ENCODE measurements at places on chromosomes 11 and 22. TPM values are rescaled to one million over a fixed set of nuclear protein-coding genes. Genes with fewer than 3 reads are reported as not detected.

DNA sequence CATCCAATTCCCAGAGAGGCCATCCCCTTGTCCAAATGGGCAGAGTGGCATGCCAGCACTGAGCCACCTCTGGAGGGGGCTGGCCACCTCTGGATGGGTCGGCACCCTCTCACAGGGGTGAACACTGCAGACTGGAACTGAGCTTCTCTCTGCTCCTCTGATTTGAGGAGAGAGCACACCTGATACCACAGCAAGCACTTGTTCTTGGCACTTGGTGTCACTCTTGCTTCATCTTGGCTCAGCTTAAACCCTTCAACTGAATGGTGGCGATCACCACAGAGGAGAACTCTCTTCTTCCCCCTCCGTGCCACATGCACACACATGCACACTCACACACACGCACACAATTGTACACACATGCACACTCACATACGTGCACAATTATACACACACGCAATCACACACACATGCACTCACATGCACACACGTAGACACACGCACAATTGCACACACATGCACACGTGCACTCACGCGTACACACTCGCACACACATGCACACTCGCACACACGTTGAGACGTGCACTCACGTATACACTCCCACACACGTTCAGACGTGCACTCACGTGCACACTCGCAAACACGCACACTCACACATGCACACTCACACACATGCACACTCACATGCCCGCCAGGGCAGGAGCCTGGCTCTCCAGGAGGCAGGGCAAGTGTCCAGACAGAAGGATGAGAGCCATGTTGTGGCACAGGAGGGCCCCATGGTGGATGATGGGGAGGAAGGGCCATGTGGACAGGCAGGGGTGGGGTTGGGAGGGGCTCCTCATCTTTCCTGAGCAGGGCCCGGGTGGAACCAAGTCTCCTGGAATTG lies 23.4 kb downstream of the OVOL1 start:
- no peak for DNase-seq

DNA sequence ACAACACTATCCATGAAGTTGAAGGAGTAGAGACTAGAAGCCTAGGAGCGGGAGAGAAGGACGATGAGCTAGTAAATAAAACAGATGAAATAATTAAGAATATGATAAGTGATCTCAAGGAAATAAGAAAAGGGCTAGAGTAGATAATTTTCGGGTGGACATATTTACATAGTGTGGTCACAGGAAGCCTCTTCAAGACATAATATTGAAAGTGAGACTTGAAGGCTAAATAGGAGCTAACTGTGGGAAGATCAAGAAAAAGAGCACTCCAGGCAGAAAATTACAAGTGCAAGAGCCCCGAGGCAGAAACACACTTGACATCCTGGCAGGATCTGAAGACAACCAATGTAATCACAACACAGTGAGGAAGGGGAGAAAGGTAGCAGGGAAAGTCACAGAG lies 11.9 kb upstream of the PPFIBP2 start:
- DNase-seq, result no peak

DNA sequence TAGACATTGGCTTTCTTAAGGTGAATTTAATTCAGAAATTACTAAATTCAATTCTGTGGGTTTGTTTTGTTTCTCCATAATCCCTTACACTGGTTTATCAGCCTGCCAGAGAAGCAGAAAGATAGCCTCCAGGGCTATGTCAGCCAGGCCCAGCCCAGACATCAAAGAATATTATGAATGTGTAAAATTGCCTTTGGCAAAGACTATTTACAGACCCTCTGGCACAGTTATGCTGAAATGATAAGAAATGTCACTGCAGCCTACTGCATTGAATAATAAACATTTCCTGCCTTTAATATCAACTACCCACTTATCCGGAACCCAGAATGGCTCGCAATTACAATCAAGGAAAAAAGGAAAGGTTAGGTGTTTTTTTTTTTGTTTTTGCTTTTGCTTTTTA lies 562.5 kb upstream of the LRRC4C start:
- no peak for DNase-seq

DNA sequence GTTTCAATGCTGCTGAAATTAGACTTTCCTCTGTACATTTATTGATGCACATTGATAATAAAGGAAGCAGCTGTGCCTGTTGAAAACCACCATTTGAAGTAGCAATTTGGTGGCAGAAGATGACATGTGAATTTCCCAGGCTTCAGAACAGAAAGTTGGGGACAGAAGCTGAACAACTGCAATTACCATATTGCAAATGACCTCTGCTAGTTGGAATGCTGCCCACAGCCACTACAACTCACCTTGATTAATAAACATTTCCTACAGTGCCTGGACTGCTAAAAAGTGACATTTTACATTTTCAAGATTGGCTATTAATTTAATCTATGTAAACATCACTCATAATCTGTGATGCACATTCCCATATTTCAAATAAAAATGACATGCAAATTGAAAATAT lies 208.6 kb downstream of the LUZP2 start:
- no peak for DNase-seq

DNA sequence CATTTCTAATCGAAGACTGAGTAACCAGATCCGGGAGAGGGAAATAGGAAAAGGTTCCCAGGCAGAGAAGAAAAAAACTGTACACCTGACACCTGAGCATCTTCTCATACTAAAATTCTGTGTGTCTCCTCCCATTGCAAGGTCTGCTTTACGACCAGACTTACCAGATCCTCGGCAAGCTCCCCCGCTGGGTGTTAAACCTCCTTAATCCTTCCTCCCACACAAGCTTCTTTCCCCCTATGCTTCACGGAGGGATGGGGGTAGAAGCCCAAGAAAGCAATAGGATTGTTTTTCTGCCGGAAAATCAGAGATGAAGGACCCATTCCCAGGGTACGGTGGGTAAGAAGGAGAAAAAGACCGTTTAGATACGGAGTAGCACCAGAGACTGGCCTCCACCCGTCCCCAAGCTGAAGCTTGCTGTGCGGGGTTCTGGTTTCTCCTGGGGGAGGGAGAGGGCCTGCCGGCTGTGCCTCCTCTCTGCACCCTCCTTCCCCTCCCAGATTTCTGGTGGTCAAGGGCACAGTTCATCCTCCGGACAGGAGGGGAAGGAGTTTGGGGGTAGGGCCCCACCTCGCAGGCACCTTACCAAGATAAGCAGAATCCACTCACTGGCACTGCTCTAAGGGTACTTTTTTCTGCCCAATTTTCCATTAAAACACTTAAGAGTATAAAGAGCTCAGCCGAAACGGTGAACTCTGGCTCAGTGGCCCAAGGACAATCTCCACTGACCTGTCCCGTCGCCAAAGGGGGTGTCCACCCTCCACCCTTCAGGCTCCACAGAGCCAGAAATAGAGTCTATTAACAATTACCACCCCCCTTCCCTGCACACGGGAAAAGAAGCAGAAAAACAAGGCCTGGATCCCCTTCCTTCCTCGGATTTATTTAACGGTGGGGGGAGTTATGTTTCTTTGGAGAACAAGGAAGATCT lies 1.2 kb downstream of the TOB2 start:
- DNase-seq, result no peak

DNA sequence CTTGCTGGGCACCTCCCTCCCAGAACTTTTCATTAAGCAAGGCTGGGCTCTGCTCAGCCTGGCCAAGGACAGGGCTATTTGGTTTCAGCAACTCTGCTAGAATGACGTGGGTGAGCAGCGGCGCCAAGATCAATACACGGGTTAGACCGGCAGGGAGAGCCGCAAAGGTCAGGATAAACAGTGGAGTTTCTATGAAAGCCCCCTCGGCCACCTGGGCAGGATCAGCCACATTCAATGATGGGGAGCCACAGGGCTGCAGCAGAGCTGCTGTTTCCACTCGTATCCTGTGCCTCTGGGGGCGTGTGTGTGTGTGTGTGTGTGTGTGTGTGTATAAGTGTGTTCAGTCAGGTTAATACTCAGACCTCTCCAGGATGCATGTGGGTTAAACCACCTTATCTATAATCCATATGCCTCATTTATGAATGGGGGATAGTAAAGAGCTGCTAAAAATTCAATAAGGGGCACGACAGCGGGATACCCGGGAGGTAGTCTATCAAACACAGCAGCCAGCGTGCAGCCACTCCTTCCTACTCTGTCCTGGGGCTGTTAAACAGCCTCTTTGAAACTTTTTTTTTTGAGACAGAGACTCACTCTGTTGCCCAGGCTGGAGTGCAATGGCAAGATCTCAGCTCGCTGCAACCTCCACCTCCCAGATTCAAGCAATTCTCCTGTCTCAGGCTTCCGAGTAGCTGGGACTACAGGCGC lies 34.8 kb downstream of the MYH9 start:
- no peak for DNase-seq

ART1 gene
- not detected for total RNA-seq

- no peak for DNase-seq
Observed at GRCh38 chr11:76880314-76880713, 19.6 kb downstream of the ACER3 start.

SLC22A12 gene
- not detected for total RNA-seq

- DNase-seq, result no peak
Observed at GRCh38 chr11:124644426-124645280, 22.0 kb downstream of the TBRG1 start.

TRAF6 gene
- 16.2 TPM for total RNA-seq

DNA sequence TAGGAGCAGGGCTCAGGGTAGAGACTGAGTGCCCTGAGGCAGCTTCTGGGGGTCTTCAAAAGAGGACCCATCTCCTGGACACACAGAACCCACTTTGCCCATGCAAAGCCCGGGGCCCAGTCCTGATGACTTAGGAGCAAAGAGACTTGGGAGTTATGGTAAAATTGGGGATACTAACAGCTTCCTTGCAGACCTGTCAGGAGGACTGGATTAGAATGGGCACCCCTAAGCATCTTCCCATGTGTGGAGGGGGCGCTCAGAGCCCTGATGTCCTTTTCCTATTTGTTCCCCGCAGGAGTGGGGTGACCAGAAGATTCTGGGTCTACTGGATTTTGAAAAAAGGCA lies 100.0 kb downstream of the WNT7B start:
- DNase-seq, result no peak

GRCh38 chr22:30284666-30285065 lies 4.6 kb downstream of the CASTOR1 start:
- DNase-seq, result no peak

- DNase-seq, result no peak
Observed at GRCh38 chr11:122897606-122898210, 15.1 kb downstream of the JHY start.

GSTT2B gene
- total RNA-seq, result 3.0 TPM

GRCh38 chr11:46898396-46899095 lies 19.8 kb downstream of the LRP4 start:
- no peak for DNase-seq

- no peak for DNase-seq
Observed at GRCh38 chr11:82059505-82059904, 674.2 kb downstream of the FAM181B start.

- no peak for DNase-seq
Observed at GRCh38 chr11:44726283-44727113, at the start of gene TSPAN18. Gene TSPAN18 (plus strand): TSS chr11:44726962. CDS start chr11:44906417, 179,455 bp downstream.

- no peak for DNase-seq
Observed at GRCh38 chr11:126485021-126485792, 129.7 kb downstream of the ST3GAL4 start.

SLC25A18 gene
- not detected for total RNA-seq

GRCh38 chr11:7673724-7674434 lies 579 bp upstream of the CYB5R2 start:
- DNase-seq, result no peak

GRCh38 chr22:37239336-37240239 lies 4.5 kb downstream of the RAC2 start:
- no peak for DNase-seq

CATSPER1 gene
- total RNA-seq, result not detected

GRCh38 chr11:2812371-2812991 lies 73.1 kb downstream of the CDKN1C start:
- DNase-seq, result no peak

GRCh38 chr11:25988178-25988577 lies 343.8 kb upstream of the ANO3 start:
- DNase-seq, result no peak

DNA sequence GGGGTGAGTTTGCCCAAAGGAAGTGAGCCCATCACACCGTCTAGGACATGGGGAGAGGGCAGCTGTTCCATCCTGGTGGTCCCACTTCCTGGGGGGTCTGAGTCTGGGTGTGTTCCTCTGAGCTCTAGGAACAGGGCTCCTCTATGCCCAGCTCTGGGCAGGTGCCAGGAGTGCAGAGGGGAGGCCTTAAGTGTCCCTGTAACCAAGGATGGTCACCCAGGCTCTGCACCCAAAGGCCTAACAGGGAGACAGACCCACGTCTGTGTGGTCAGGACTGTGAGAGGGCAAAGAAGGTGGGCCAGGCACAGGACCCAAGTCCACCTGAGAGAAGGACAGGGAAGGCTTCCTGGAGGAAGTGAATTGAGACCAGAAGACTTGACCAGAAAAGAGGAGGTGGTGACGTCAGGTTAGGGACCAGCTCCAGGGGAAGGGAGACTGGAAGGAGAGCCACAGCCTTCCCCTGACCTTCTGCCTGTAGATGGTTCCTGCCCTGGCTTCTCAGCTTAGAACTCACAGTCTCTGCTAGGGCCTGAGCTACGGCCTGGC lies 11.3 kb upstream of the TCF20 start:
- DNase-seq, result no peak

NOX4 gene
- total RNA-seq, result 37.7 TPM

DNA sequence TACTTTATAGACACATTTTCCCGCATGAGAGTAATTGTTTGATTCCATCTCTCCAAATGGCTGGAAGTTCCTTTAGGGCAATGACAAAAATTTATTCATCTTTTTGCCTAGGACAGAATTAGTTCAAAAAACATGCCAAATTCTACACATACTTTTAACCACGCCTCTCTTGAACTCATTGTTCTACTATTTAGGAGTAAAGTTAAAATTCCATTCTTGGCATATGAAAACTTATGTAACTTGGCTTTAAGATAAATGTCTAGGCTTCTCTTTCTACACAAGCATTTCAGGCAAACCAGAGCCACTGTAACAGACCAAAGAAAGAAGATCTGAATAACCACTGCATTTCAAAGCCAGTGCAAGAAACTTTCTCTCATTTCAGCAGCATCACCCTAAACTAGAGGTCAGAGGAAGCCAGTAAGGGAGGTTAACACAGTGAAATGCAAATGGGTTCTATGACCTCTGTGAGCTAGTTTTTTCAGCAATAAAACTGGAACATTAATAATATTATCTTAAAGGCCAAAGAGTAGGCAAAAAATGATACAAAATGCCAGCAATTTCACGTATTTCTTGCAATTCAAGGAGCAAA lies 73.0 kb downstream of the RSF1 start:
- DNase-seq, result no peak

DNA sequence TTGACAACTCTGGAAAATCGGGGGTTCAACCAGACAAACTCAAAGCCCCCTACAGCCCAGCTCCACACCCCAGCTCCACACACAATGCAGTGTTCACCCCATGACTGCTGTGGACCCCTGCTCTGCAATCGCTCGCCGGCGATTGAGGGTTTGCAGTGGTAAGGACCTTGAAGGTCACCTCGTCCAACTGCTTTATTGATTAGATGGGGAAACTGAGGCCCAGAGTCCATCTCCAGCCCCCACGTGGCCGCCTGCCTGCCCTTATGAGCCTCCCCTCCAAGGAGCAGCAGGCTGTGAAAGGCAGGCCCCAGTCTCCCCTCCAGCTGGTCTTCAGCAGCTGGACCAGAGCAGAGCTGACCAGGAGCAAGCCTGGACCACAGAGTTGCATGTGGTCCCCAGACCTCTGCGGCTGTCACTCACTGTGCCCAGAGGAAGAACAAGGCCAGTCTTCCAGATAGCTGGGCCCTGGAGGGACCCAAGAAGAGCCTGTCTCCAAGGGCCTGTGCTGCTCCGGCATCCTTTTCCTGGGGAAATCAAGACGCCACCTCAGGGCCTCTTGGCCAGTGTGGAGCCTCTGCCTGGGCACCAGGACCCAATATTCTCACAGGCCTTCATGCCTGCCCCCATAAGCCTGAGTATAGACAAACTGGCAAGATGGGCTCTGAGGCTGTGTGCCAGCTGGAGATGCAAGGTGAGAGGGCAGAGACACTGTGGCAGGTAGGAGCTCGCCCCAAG lies 8.8 kb upstream of the LINC01488 start:
- no peak for DNase-seq
